Activated CD4-positive, alpha-beta T cell treated with anti-CD3 and anti-CD28 coated beads for 36 hours (primary cell): ENCODE measurements at places on chromosomes 16 and 17. TPM values are rescaled to one million over a fixed set of nuclear protein-coding genes. Genes with fewer than 3 reads are reported as not detected.

GRCh38 chr16:28067604-28068379 is 4.3 kb upstream of the GSG1L start:
- no peak for DNase-seq

NECAB2 gene
- not detected for total RNA-seq

DNA sequence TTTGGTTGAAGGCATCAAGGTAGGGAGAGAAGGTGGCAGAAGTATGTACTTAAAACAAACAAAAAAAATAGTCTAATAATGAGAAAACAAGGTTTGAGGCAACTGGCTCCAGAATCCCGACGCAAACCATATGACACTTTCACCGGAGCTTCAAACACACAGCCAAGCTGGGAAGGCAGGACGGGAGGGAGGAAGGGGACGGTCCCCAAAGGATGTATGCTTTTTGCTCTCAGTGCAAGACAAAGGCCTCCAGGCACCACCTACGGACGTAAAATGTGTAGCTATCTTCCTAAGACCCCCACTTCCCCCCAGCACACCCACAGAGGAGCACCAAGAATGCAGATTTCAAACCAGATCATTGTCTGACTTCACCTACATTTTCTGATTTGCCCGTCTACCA is 102.3 kb downstream of the ZFHX3 start:
- no peak for DNase-seq

TNFRSF12A gene
- total RNA-seq: 5.4 TPM

DNA sequence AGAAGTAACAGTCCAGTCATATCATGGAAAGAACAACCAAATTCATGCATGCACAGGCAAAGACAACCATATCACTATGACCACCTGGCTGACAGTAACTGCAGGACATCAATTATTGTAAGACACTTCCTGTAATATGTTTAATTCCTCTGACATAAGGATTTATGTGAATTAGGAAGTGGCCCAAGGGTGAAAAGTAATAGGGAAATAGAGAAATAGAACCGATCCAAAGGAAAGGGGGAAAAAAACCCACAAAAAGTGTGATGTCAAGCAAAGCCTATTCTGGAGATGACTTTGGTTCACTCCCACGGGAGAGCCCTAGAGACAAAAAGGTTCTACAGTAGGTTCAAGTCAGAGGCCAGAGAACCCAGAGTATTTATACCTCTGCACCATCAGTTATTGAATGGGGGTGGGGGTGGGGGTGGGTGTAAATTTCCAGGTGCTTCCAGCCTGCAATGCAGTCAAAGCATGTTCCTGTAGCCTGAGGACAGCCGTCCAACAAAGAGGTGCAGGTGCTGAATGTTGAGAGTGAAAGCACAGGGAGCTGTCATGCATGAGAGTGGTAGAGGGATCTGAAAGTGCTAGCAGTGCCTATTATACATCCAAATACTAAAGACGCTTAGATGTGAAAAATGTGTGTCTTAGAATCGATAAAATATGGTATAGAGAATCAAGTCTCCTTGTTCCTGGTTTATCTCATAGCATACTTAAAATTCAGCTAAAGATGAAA is 95.6 kb upstream of the HLF start:
- no peak for DNase-seq

MPHOSPH6 gene
- 48.0 TPM for total RNA-seq

FBXO39 gene
- total RNA-seq: 0.19 TPM

- DNase-seq: peak; percentile 85
Observed at GRCh38 chr16:24255456-24256371, at the start of gene CACNG3. TSS of gene CACNG3 (plus strand) at chr16:24256335. CDS start at chr16:24256755, 420 bp downstream.

DNA sequence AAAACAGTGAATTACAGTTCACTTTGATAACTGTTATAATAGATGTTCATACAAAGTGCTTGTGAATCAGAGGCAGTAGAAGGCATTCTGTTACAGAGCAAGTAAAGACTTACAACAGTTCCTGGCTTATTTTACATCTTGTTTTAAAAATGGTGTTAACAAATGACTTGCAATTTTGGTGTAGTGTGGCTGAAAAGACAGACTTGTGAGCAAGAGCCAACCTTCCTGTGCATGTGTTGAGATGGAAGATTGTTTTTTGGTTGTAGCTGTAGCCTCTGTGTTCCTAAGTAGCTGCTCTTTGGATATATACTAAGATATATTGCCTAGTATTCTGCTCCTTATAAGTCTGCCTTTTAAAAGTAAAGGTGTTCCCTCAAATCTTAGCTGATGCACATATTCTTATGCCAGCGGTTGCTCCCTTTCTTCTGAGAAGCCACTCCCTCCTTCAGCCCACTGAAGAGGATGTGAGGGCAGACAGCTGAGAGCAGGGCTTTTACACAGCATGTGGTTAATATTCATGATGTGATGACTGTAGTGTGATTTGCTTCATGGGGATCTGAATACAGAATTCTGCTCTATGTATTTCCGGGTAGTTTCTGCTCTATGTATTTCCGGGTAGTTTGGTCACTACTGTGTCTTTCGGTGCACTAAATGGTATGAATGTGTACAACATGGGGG is 182.3 kb downstream of the PHKB start:
- no peak for DNase-seq

MYH13 gene
- total RNA-seq: not detected

DNA sequence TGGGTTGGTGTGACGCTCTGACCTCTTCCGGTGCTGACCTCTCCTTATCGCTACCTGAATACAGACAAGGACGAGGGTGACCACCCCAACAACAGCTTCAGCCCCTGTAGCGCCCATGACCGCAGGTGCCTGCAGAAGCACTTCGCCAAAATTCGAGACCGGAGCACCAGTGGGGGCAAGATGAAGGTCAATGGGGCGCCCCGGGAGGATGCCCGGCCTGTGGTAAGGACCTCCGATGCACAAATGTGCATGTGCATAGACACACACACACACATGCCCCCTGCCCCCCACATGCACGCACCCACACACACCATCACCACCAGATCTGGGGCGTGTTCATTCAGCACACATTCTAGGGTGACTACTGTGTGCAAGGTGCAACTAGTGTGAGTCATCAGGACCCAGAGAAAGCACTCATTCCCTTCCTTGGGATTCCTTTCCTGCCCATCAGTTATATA is 9.7 kb downstream of the IGFBP4 start:
- DNase-seq: no peak

DNA sequence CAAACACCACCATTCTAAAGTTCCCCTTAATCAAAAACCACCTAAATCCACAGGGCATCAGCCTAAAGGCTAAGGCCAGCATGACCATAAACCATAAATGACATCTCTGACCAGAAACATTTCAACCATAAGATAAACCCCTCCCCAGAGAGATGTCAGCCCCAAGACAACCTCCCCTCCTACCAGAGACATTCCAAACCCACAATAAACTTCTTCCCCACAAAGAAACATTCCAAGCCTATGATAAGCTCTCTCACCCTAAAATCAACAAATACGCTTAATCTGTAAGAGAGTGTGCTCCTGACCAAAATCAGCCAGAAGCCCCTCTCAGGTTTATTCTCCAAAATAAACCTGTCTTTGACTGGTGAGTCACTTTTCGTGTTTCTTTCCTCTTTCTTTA is 54.8 kb downstream of the SLFN5 start:
- DNase-seq: no peak

- DNase-seq: no peak
Observed at GRCh38 chr17:63474586-63475460, 2.0 kb upstream of the ACE start.

DNA sequence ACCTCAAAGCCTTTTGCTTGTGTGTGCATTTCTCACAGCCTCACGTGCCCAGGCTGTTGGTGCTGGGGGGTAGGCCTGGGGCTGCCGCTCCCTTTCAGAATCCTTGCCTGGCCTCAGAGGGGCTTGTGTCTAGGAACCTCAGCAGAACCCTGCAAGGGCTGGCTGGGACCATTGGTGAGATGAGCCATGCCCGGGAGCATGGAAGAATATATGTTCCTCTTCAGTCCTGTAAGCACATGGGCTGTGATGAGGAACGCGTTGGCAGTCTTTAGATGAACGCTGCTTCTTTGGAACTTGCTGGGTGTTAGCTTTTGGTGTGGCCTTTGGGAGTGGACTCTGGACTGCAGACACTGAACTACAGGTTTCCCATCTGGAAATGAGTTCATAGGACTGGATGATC is 32.0 kb upstream of the SLC5A10 start:
- DNase-seq: no peak

- no peak for DNase-seq
Observed at GRCh38 chr16:85090181-85090580, 22.1 kb downstream of the CIBAR2 start.

NPIPB13 gene
- 11.3 TPM for total RNA-seq

- no peak for DNase-seq
Observed at GRCh38 chr16:27600381-27600780, 50.4 kb downstream of the KATNIP start.
